Upper lobe of left lung (tissue), 6 donors: ENCODE measurements at places on chromosomes 3 and 15. TPM values are rescaled to one million over a fixed set of nuclear protein-coding genes. Genes with fewer than 3 reads are reported as not detected.

The SPSB4 gene
- 0.29 TPM for total RNA-seq

- no peak for DNase-seq
Observed at GRCh38 chr3:188060840-188061544, 93.0 kb upstream of the LPP start.

DNA sequence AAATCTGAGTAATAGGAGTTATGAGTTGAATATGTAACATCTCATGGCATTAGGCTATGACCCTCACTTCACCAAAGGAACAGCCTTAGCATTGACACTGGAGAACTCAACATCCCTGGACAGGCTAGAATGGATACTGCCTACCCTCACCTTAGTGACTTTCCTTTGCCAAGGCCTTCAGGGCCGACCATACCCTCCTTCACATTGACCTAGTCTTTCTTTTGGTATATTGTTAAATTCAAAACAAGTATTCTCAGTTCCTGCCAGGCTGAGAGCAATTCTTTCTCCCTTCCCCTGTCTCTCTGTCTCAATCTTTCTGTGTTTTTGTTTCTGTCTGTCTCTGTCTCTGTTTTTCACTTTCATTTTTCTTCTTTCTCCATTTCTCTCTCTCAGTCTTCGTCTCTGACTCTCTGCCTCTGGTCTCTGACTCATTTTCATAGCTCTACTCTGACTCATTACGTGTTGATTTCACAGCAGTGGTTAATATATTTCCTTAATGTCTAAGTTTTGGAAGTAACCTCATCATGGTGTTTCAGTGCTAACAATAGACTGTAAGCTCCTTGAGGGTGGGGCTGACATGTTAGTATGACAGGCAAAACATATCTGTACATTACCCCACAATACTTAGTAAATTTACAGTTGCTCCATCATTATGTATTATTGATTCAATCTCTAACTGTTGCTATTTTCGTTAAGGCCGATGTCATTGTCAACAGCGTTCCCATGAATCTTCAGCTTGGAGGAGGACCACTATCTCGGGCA lies 32.5 kb downstream of the PARP15 start:
- no peak for DNase-seq

DNA sequence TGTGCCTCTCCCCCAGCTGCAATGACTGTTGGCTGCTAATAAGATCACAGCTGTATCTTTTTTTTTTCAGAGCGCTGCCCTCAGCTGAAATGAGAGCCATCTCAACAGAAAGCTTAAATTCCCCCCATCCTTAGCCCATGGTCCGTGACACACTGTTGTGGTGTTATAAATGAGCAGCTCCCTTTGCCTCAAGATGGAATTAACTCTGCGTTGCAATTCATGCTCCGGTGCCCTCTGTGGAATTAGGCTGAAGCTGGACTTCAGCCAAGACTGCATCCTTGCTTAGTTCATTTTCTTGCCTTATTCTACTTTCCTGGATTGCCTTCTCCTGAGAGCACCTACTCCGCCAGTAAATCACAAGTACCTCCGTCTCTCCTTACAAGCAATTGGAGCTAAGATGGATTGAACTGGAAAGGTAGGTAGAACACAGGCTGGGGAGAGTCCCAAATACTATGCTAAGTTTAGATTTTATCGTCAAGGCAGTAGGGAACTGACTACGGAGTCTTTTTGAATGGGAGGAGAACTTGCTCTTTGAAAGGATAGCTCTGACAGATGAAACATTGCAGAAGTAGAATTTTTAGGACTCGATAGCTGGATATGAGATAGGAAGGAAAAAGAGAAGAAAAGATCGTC lies 39.0 kb upstream of the THRB start:
- DNase-seq = no peak

GRCh38 chr15:29736744-29737020 lies 85.6 kb downstream of the TJP1 start:
- DNase-seq = no peak
